ENCODE measurements at places on chromosomes 12 and 14. TPM values are rescaled to one million over a fixed set of nuclear protein-coding genes. Genes with fewer than 3 reads are reported as not detected.

ELK3 gene
- total RNA-seq, result 10.6 TPM

DNA sequence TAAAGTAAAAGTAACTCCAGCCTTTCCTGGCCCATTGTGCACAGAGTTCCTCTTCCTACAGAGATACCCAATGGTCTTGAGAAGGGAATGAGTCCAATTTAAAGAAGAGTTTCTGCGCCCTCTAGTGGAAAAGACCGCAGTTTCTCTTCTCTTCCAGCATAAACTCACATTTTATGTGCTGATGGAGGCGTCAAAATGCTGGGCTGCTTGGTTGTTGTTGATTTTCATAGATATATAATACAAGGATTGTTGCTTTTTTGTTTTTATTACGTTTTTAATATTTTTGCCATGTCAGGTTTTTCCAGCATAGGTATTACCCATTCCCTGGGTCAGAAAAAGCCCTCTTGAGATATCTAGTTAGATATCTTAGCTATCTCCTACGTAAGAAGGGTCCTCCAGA lies 356.9 kb upstream of the STXBP6 start:
- peak; percentile 72 for DNase-seq

DNA sequence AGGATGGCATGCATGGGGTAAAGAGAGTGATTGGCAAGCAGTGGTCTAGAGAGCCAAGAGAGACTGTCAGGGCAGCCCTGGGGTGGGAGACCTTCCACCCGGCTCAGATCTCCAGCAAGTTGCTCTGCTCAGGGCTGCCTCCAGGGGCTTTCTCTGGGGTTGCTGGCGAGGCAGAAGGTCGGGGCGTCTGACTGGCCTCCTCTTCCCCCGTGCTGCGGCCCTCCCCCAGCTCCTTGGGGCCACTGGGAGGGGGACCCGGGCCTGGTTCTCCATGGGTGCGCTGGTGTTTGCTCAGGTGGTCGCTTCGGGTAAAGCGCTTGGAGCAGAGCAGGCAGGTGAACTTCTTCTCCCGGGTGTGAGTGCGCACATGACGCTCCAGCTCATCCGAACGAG lies 6.6 kb upstream of the AAAS start:
- no peak for DNase-seq

GRCh38 chr12:70890895-70891832 lies 29.4 kb downstream of the PTPRR start:
- DNase-seq, result no peak

KRT72 gene
- total RNA-seq, result not detected

GRCh38 chr12:114674251-114675047 lies 9.5 kb downstream of the TBX3 start:
- peak; percentile 41 for DNase-seq

DNA sequence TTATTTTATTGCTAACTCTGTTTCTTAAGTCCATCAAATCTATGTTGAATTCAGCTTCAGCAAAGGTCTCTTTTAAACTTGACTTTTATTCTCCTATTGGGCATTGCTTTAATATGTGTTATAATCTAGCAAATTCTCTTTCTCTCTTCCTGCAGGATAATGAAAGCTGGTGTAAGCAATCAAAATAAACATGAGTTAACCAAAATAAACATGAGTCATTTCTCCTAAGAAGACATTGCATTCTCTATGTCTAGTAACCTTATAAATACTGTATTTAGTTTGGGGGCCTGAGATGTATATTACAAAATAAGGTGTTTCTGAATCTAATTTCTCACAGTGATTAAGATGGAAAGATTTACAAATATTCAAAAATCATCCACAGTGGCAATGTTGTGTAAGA lies 739.1 kb upstream of the ATXN7L3B start:
- DNase-seq, result no peak

- DNase-seq, result no peak
Observed at GRCh38 chr12:10159280-10159679, 12.7 kb downstream of the OLR1 start.

MGP gene
- 117 TPM for total RNA-seq

DNA sequence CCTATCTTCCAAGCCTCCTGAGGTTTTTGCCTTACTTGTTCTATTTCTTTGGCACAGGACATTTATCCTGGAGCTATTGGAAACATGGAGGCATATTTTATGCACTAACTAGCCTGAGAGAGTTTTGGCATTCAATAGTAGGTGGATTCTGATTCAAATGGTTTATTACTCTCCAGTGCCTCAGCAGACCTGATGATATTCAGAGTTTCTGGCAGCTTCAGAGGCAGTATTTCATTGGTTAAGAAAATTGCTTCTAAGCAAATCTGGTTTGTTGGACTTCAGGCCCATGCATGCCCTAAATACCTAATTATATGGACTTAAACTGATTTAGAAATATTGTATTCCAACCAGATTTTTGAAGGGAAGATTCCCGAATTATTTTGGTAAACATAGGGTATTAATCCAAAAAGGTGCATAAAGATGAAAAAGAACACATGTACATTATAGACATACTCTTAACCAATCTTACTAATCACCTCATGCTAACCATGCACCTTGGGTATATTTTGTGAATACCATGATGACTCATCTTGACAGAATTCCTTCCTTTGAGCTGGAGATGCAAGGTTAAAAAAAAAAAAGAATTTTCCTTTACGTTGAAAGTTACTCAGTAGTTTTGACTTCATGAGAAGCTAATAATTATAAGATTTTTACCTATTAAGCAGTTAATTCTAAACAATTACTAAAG lies 44.3 kb upstream of the KTN1 start:
- DNase-seq, result no peak

KERA gene
- not detected for total RNA-seq

DNA sequence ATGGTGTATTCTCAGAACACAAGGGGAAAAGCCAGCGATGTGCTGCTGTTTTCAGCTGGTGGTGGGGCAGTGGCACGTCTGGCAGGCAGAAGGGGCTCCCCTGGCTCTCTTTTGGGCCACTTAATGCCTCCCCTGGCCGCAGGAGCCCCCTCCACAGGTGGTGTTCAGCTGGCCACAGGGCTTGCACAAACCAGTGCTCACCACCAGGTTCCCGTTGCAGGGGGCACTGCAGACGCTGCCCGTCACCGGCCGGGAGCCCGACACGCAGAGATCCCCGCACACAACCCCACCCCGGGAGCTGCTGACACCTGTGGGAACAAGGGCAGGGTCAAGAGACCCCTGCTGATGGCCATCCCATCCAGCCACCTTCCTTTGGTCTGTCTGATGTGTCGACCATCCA lies 6.7 kb downstream of the KRT83 start:
- DNase-seq, result no peak

DNA sequence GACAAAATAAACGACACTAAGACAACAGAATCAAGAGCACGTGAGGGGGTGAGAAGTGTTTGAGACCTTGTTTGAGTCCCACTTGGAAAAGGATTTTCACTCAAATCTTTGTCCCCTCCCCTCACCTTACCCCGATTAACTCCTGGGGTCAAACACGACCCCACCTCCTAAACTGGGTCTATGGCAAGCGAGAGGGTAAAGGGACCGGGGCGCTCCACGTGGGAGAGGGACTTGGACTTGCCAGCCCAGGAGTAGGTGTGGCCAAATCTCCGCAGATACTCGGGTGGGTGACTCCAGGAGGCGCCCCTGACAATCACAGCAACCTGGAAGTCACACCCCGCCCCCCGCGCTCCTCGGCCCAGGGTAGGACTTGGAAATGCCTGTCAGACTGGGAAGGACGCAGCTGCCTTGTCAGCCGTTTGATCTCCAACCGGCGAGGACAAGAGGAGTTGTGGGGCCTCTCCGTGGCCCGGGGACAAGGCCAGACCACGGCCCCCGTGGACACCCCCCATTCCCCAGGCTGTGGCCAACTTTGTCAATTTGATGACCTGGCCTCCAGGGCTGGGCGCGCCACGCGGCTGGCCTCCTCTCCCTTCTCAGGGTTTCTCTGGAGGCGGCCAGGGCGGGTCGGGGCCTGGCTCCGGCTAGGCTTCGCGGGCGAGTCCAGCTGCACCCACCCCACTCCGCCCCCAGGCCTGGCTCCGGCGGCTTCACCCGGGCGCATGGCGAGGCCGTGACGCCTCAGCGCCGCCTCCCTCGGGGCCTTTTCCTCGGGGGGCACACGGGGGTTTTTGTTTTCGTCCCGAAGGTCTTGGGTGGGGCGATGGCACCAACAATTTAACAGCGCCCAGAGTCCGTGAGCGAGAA lies 1.1 kb upstream of the BCL11B start:
- DNase-seq, result peak; percentile 76

MUCL1 gene
- total RNA-seq, result not detected

NUP37 gene
- total RNA-seq, result 27.3 TPM

DNA sequence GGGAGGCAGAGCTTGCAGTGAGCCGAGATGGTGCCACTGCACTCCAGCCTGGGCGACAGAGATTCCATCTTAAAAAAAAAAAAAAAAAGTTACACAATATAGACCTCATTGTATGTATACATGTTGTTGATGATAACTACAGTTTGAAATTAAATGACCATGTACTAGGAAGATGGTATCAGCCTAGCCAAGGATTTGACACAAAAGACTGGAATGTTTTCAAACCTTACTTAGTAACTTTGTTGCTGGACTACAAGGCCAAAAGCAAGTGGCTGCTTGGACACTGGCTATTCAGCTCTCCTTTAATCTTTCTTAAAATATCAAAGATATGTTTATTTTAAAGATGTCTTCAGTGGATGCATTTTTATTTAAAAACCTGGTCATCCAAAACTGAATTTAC lies 18.9 kb upstream of the NUDT4 start:
- no peak for DNase-seq

DNA sequence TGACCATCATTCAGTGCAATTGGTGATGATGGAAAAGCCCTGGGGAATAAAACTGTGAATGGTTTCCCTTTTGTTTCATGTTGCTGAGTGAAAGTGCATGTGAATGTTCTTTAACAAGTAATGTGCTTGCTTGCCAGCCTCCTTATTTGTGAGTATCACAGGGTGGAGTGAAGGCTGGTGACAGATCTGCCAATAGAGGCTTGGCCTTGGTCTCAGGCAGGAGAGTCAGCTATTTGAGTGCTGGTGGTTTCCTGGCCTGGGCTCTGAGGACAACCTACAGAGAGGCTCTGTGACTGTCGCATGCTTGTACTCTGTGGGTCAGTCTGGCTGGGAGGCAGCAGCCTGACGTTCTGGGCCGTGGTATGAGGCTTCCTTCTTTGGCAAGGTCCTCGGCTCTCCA lies 20.7 kb downstream of the KRT85 start:
- peak; percentile 28 for DNase-seq

PPTC7 gene
- 17.1 TPM for total RNA-seq

DNA sequence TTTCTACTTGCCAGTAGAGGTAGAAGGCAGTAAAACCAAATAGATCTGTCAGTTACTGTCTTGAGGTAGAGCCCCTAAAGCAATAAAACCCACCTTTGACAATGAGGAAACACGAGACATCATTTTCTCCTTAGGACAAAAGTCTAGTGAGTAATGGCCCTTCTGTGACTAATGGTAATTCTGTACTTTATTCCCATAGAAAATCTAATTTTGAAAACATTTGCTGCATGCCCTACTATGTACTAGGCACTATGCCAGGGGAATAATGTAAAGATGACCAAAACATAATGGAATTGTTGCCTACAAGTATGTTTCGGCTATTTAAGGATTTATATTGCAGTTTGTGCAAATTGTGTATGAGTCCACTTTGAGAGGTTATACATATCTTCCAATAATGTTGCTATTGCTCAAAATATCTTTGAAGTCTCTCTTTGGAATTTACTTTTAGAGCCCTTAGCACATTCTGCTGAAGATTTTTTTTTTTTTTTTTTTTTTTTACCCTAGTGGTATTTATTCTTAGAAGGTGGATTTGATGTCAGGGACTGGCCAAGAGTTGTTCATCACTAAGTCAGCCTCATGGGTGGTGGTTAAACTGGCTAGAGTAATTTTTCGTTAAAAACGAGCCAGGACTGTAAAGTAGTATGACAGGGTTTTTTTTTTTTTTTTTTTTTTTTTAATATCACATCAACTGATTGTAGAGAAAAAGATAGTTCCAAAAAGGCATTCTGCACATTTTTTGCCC lies 109.7 kb downstream of the CRADD start:
- DNase-seq, result no peak

GRCh38 chr12:107580750-107581618 lies 104.6 kb upstream of the PWP1 start:
- DNase-seq, result peak; percentile 47

KSR2 gene
- 0.37 TPM for total RNA-seq

DNA sequence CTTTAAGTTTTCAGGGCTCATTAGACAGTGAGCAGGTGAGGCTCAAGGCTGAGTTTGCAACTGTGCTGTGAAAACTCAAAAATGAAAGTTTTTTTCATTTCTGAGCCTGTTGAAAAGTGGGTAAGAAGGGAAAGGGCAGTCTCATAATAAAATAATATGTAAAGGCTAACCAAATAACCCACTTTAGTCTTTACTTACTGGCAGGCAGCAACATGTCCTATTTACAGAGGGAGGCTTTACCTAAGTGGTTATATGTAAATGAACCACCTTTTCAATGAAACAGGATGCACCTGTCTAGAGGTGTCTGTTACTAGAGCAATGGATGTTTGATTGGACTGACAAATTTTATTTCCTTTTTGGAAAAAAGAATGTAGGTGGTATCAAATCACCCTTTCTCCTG lies 158.0 kb downstream of the ETV6 start:
- DNase-seq, result no peak

HCAR3 gene
- 0.12 TPM for total RNA-seq

TSPAN19 gene
- total RNA-seq, result not detected

DNA sequence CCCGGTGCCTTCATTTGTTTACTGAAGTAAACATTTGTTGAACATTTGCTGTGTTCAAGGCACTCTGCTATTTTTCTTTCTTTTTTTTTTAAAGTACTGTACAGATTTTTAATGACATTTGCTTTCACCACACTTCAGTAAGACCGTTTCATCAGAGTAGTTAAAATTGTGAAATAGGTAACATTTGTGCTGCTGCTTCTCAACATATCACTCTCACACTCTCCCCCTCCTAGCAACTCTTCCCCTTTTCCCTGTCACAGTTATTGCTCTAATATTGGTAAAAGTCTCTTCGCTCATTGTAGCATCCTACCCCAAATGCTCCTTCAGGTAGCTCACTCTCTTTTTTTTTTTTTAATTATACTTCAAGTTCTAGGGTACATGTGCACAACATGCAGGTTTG lies 49.6 kb downstream of the SRGAP1 start:
- no peak for DNase-seq

TMCC3 gene
- 4.5 TPM for total RNA-seq

- DNase-seq, result no peak
Observed at GRCh38 chr12:31019561-31019960, 54.1 kb upstream of the DDX11 start.

DNA sequence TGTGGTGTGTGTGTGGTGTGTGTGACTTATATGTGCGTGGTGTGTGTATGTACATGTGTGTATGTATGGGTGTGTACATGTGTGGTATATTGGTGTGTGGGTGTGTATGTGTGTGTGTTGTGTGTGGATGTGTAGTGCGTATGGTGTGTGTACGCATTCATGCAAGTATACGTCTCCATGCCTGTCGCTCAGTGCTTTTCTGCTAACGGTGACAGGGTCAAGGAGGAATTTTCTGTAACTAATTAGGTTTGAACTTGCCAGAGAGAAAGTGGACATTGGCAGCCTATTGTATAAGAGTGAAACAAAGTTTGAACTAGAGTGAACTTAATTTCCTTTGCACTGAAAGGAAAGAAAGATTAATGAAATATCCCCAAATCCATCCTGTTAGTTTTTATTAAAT lies 120.9 kb upstream of the GSC start:
- DNase-seq, result no peak

- peak; percentile 88 for DNase-seq
Observed at GRCh38 chr12:6345319-6346091, 3.6 kb upstream of the TNFRSF1A start.

- no peak for DNase-seq
Observed at GRCh38 chr12:89988188-89988915, 279.7 kb upstream of the ATP2B1 start.
